ENCODE measurements at places on chromosomes 13 and 19.

GRCh38 chr19:1090731-1091543 lies 4.2 kb downstream of the POLR2E start:
- no peak for DNase-seq

GRCh38 chr13:113273851-113274590 lies 23.0 kb upstream of the LAMP1 start:
- DNase-seq = no peak

DNA sequence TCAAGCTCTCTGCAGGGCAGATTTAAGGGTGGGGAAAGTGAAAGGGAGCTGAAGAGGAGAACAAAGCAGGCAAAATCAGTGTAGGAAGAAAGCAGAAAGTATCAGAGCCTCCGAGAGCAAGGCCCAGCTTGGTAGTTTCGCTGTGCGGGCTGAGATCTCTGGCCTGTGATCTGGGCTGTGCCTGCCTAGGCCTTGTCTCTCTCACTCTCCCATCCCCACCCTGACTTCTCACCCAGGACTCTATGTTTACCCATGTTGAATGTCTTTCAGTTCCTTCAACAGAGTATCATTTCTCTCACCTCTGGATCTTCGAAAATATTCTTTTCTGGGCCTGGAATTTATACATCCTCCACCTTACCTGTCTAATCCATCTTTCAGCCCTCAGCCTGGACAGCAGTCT lies 391.3 kb downstream of the FOXO1 start:
- no peak for DNase-seq

- no peak for DNase-seq
Observed at GRCh38 chr13:103282571-103283450, 216.6 kb upstream of the SLC10A2 start.

GRCh38 chr13:113598081-113598410 lies 13.5 kb downstream of the TFDP1 start:
- DNase-seq = no peak

- DNase-seq = no peak
Observed at GRCh38 chr19:18868380-18869022, 27.5 kb downstream of the CERS1 start.
